ENCODE measurements at places on chromosomes 4 and X.

GRCh38 chr4:27917381-27917780 lies 1056.7 kb downstream of the STIM2 start:
- no peak for DNase-seq

DNA sequence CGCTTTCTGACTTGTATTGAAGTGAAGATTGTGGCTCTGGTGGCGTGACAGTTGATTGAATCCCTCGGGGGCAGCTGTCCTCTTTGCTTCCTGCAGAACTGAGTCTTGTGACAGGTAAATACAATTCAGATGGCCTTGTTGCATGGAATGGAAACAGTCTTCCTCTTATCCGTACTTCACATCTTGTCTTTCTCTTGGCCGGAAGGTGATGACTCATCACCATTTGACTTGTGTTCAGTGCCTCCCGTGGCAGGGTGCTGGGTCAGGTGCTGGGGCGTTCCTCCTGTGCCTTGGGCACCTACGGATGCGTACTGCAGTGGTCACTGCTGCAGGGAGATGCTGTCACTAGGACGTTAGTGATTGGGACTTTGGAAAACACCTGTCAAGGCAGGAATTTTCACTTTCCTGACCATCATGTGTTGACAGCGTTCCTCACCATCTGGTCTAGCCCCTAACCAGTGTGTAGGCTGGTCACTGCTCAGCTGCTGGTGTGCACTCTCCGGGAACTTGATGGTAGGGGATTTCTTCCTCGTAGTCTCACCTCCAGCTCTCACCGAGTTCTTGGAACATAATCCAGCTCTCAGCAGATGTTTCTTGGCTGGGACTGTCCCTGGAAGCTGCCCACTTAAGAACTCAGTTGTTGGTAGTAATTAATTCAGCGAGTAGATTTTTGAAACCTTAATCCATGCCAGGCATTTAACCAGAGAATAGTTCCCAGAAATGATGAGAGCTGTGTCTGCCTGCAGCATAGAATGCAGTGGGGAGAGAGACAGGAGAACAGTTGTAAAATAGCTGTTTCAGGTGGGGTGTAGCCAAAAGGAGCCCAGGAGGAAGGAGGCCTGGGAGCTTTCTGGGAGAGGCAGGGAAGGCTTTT lies 7.2 kb downstream of the TBC1D14 start:
- DNase-seq, result peak; percentile 34

- DNase-seq, result peak; percentile 5
Observed at GRCh38 chrX:68084765-68085164, 348.5 kb downstream of the OPHN1 start.

DNA sequence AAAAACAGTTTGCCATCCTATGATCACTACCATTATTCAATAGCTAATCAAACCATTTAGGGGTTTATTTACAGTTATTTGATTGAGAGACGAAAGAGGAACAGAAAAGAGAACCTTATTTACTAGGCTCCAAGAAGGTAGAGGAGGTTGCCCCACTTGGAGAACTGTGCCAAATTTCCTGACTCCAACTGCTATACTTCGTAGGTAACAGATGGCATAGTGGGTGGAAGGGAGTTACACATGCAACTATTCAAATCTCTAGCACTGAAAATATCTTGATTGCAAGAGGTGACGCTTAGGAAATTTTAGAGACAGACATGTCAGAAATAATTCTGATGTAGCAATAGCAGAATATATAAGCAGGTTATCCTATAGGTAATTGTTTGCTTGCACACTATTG lies 38.0 kb upstream of the TMPRSS11F start:
- DNase-seq, result no peak

GRCh38 chrX:39633293-39633692 lies 464.5 kb downstream of the BCOR start:
- DNase-seq, result peak; percentile 20

GRCh38 chr4:117596917-117597480 lies 437.3 kb upstream of the NDST3 start:
- DNase-seq, result no peak

- no peak for DNase-seq
Observed at GRCh38 chrX:143634309-143634662, 1.6 kb downstream of the SLITRK4 start.

- no peak for DNase-seq
Observed at GRCh38 chr4:13087041-13087440, 397.1 kb downstream of the RAB28 start.
